Stimulated activated CD4-positive, alpha-beta T cell treated with anti-CD3 and anti-CD28 coated beads, Interleukin-15, amount 100 ng/mL, for 1 hour (primary cell): ENCODE measurements at places on chromosomes 6 and 20.

GRCh38 chr6:8982668-8983067 lies 547.3 kb upstream of the SLC35B3 start:
- no peak for DNase-seq

GRCh38 chr6:20978151-20978614 lies 443.9 kb downstream of the CDKAL1 start:
- DNase-seq: no peak

DNA sequence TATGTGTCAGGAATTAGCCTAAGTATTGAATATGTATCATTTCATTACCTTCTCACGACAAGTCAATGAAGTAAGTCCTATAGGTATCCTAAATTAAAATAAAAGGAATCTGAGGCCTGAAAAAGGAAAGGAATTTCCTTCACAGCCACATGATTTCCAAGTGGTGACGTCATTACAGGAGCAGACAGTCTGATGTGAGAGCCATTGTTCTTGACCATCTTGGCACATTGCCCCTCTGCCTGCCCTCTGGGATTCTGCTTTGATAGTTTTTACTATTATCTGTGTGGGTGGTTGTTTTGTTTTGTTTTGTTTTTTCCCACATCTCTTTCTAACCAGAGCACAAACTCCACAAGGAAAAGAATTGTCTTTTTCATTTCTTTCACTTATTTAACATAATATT lies 219.8 kb upstream of the UFL1 start:
- no peak for DNase-seq

DNA sequence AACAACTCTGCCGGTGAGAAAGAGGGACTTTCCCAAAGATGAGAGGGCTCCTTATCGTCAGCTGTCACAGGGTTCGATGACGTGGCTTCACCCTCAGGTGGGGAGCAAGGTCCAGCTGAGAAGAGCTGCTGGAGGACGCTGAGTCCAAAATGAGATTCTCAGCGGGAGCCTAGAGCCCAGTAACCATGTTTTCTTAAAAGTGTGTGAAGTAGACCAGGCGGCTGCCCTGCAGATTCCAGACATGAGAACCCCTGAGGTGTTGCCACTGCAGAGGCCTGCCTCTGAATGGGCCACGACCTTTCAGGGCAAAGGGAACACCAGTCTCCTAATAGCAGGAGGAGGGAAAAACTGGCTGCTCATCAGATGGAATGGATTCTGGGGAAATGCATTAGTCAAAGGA lies 375.1 kb downstream of the BTBD9 start:
- no peak for DNase-seq

GRCh38 chr20:50580016-50580747 lies 70.0 kb downstream of the PTPN1 start:
- DNase-seq: peak; percentile 31

DNA sequence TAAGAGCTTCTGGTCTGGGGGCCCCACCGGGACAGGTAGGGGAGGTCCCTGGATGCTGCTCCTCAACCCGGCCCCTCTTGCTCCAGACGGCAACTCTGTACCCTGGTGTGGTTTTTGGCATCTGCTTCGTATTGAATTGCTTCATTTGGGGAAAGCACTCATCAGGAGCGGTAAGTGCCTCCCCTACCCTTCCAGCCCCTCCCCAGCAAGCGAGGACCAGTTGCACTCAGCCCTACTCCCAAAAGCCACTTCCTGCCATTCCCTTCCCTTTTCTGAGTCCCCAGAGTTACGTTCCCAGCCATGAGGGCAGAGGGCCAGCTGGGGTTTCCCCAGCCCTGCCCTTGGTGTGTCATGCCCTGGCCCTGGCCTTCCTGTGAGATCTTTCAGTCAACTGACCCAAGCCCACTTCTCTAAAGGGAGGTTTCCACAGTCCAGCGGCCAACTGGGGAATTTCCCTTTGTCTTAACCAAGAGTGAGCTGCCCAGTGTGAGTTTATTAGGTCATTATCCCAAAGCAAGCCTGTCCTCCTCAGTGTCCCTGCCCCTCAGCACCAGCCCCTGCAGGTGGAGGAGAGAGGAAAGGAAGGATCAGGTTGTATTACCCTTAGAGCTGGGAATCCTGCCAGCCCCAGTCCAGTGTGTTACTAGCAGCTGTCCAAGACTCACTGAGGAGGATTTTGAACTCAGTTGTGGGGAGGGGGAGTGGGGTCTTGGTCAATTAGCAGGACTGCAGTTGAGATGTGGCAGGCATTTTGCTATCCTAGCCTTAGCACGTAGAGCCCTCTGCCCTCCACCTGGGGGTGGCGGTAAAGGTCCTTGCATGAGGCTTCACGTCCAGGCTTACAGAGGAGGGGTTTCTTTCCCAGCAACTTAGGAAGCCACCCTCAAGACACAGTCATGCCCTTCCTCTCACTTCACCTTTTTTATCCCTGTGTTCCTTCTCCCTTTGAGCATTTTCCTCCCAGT lies 45.8 kb downstream of the TM9SF4 start:
- DNase-seq: no peak
